ENCODE measurements at places on chromosomes 5 and 9.

DNA sequence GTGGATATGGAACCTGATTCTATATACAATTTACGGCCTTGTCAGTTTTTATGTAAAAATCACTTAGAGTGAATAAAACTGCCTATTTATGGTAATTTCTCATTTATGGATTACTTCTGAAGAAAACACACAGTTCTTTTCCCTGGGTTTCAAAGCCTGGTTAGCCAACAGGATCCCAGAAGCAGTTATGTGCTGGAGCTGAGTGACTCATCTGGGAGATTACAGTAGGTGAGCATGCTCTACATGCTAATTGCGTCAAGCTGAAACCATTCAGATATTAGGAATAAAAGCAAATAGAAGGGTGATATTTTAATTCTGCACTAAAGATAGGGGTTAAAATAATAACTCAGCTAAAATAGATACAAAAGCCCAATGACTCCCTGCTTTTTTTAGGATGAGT is 47.8 kb downstream of the PDE4D start:
- no peaks in the 10 kb centered on the region for H3K4me1 ChIP-seq
- no peak overlapping the region for H3K4me3 ChIP-seq
- no peak overlapping the region for H3K27ac ChIP-seq
- peaks cover 23% of the 10 kb centered on the region for H3K27me3 ChIP-seq

DNA sequence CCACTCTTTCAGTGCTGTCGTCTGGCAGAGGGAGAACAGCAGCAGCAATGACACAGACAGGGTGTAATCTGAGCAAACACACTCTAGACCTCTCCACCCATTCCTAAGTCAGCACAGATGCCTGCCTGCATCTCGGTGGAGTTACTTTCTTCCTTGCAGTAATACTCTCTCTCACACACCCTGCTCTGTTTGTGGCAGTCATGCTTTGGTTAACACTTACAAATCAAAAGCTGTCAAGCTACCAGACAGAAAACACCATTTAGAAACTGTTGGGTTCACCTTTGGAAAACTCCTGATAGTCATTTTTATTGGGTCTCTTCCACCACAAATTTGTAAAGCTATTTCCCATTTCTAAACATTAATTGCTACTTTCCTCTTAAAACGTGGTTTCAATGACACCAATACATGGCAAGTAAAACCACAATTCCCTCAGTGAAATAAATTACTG is 27.3 kb downstream of the LHFPL2 start:
- H3K27me3 ChIP-seq = peaks cover 29% of the 10 kb centered on the region
- H3K27ac ChIP-seq = no peak overlapping the region
- no peak for DNase-seq
- no peaks in the 10 kb centered on the region for H3K36me3 ChIP-seq
- H3K4me3 ChIP-seq = no peak overlapping the region

- no peak for DNase-seq
- H3K4me1 ChIP-seq = peaks cover 2% of the 10 kb centered on the region
- peaks cover 11% of the 10 kb centered on the region for H3K36me3 ChIP-seq
- no peak overlapping the region for H3K27ac ChIP-seq
- H3K27me3 ChIP-seq = no peaks in the 10 kb centered on the region
These were observed 44.2 kb downstream of the NIPSNAP3B start for GRCh38 chr9:104808035-104808614.

- H3K4me3 ChIP-seq = no peak overlapping the region
- H3K36me3 ChIP-seq = peaks cover 15% of the 10 kb centered on the region
- no peaks in the 10 kb centered on the region for H3K27me3 ChIP-seq
- no peak overlapping the region for H3K27ac ChIP-seq
- DNase-seq = no peak
- peaks cover 9% of the 10 kb centered on the region for H3K4me1 ChIP-seq
These were observed 11.0 kb downstream of the UBAC1 start for GRCh38 chr9:135950135-135950682.

- peak overlapping the region; percentile 27 for H3K27ac ChIP-seq
- H3K27me3 ChIP-seq = no peaks in the 10 kb centered on the region
- H3K4me1 ChIP-seq = peaks cover 8% of the 10 kb centered on the region
- no peak for DNase-seq
- H3K36me3 ChIP-seq = peaks cover 9% of the 10 kb centered on the region
- H3K4me3 ChIP-seq = no peak overlapping the region
These were observed 53.5 kb downstream of the SUSD1 start for GRCh38 chr9:112121633-112122032.
